Esophagus squamous epithelium (tissue), 5 donors: ENCODE measurements at places on chromosomes 4 and X. TPM values are rescaled to one million over a fixed set of nuclear protein-coding genes. Genes with fewer than 3 reads are reported as not detected.

GRCh38 chrX:129006491-129006890 is 516.8 kb downstream of the SMARCA1 start:
- DNase-seq = no peak
- H3K27me3 ChIP-seq = no peaks in the 10 kb centered on the region
- no peak overlapping the region for H3K27ac ChIP-seq
- H3K4me1 ChIP-seq = no peaks in the 10 kb centered on the region

GRCh38 chr4:3349116-3349515 is 56.3 kb downstream of the RGS12 start:
- peaks cover 26% of the 10 kb centered on the region for H3K4me1 ChIP-seq
- H3K4me3 ChIP-seq = no peak overlapping the region
- H3K27ac ChIP-seq = no peak overlapping the region
- no peak for DNase-seq

- H3K4me1 ChIP-seq = no peaks in the 10 kb centered on the region
- no peak for DNase-seq
- H3K27ac ChIP-seq = peak overlapping the region; percentile 49
Observed at GRCh38 chr4:56613101-56613862, 67.8 kb downstream of the HOPX start.

DNA sequence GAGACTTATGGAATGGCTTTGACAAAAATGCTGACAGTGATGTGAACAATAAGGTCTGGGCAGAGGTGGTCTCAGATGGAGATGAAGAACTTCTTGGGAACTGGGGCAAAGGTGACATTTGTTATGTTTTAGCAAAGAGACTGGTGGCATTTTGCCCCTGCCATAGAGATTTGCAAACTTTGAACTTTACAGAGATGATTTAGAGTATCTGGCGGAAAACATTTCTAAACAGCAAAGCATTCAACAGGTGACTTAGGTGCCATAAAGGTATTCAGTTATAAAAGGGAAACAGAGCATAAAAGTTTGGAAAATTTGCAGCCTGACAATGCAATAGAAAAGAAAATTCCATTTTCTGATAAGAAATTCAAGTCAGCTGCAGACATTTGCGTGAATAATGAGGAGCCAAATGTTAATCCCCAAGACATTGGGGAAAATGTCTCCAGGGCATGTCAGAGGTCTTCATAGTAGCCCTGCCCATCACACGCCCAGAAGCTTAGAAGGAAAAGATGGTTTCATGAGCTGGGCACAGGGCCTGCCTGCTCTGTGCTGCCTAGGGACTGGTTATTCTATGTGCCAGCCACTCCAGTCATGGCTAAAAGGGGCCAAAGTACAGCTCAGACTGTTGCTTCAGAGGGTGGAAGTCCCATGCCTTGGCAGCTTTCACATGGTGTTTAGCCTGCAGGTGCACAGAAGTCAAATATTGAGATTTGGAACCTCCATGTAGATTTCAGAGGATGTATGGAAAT is 782.2 kb downstream of the TRAM1L1 start:
- H3K27ac ChIP-seq = no peak overlapping the region
- no peaks in the 10 kb centered on the region for H3K4me1 ChIP-seq
- no peak overlapping the region for H3K4me3 ChIP-seq
- DNase-seq = no peak

GRCh38 chr4:17633600-17633999 is 19.2 kb downstream of the MED28 start:
- no peaks in the 10 kb centered on the region for H3K27me3 ChIP-seq
- no peaks in the 10 kb centered on the region for H3K36me3 ChIP-seq
- H3K27ac ChIP-seq = no peak overlapping the region
- H3K4me1 ChIP-seq = peaks cover 6% of the 10 kb centered on the region

Gene TRAPPC11
- total RNA-seq = 34.9 TPM

DNA sequence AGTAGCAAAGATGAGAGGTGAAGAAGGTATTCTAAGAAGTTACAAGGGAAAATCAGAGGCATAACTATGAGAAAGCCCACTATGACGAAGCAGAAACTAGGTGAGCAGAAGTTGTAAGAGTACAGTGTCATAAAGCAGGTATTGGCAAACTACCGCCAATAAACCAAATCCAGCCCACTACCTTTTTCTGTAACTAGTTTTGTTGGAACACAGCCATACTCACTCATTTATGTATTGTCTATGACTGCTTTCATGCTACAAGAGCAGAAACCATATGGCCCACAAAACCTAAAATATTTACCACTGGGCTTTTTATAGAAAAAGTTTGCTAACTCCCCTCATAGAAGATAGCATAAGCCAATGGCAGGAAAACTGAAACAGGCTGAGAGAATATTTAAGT is 31.8 kb upstream of the ZCCHC13 start:
- no peaks in the 10 kb centered on the region for H3K36me3 ChIP-seq
- H3K4me1 ChIP-seq = no peaks in the 10 kb centered on the region
- DNase-seq = no peak
- H3K27me3 ChIP-seq = no peaks in the 10 kb centered on the region
- H3K4me3 ChIP-seq = no peak overlapping the region

DNA sequence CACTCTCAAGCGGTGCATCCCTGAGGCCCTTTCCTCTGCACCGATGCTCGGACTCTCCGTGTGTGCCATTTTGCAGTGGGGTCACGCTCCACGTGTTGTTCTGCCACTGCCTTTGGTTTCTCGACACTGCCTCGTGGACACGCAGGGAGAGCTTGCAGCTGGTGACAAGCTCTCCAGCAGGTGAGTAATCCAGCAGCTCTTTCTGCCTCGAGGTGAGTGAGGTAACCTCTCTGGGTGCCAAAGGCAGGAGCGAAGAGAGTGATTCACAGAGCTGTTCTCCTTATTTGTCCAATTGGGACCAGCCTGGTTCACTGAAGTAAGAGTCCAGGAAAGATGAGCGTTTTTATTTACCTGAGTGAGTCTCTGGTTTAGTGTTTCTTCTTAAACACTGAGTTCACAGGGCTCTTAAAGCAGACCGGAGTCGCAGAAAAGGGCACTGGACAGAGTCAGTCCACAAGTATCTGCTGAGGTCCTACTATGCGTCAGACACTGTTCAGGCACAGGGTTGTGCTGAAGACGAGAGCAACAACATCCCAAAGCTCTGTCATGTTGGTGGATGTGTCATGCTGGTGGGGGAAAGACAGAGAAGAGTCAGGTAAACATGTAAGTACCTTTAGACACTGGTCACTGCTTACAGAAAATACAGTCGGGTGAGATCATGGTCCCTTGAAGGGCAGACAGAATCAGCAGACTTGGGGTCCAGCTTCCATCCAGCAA is 61.8 kb downstream of the FHDC1 start:
- H3K4me1 ChIP-seq = peaks cover 15% of the 10 kb centered on the region
- no peak overlapping the region for H3K4me3 ChIP-seq
- H3K27ac ChIP-seq = peak overlapping the region; percentile 68
- no peaks in the 10 kb centered on the region for H3K36me3 ChIP-seq
- H3K27me3 ChIP-seq = no peaks in the 10 kb centered on the region
- no peak for DNase-seq

- H3K36me3 ChIP-seq = no peaks in the 10 kb centered on the region
- H3K27ac ChIP-seq = no peak overlapping the region
- H3K27me3 ChIP-seq = no peaks in the 10 kb centered on the region
- H3K4me3 ChIP-seq = no peak overlapping the region
- no peaks in the 10 kb centered on the region for H3K4me1 ChIP-seq
Observed at GRCh38 chr4:121726642-121727268, 30.0 kb upstream of the ANXA5 start.

DNA sequence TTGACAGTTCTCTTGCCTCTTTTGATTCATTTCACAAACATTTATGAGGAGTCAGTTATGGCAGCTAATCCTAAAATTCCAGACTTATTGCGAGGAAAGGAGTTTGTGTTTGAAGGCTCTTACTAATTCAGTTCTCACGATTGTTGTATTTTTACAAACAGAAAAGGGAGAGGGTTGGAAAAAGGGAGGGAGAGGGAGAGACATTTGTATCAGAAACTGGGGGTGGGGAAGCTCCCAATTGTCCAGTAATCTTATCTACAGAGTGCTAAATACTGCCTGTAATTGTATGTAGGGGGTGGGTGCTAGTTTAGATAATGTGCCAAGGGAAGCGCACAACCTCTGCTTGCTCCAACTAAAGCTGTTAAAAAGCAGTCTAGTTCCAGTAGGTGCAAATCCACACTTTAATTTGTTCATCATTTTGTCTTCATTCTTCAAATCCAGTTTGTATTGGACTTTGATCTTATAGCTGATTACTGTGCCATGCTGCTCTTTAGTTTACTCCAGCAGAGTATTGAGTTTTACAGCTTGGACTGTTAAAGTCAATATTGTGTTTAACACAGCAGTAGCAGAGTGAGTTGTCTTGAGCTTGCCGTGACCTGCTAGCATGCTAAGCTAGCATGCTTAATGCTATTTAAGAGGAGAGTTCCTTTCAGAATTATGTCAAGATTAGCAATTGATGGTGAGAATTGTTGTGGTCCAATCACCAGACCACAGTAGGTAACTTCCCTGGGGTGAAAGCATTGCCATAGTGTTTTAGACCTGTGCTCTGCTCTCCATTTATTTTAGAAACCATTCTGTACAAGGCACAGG is 13.9 kb downstream of the FNIP2 start:
- no peak overlapping the region for H3K4me3 ChIP-seq
- H3K4me1 ChIP-seq = peaks cover 9% of the 10 kb centered on the region
- DNase-seq = no peak
- H3K27me3 ChIP-seq = no peaks in the 10 kb centered on the region
- peak overlapping the region; percentile 25 for H3K27ac ChIP-seq

Gene BBS12
- 0.61 TPM for total RNA-seq

- H3K4me1 ChIP-seq = no peaks in the 10 kb centered on the region
- no peaks in the 10 kb centered on the region for H3K36me3 ChIP-seq
- no peak overlapping the region for H3K4me3 ChIP-seq
- no peak overlapping the region for H3K27ac ChIP-seq
- no peak for DNase-seq
Observed at GRCh38 chrX:33252306-33252825, 41.0 kb upstream of the DMD start.

Gene HTR2C
- total RNA-seq = not detected

Gene RHOXF2
- not detected for total RNA-seq

GRCh38 chr4:60884587-60884986 is 315.5 kb upstream of the ADGRL3 start:
- H3K27me3 ChIP-seq = no peaks in the 10 kb centered on the region
- DNase-seq = no peak
- H3K27ac ChIP-seq = no peak overlapping the region
- no peaks in the 10 kb centered on the region for H3K36me3 ChIP-seq
- H3K4me1 ChIP-seq = no peaks in the 10 kb centered on the region

GRCh38 chr4:57652779-57653178 is 542.6 kb upstream of the IGFBP7 start:
- DNase-seq = no peak
- H3K27me3 ChIP-seq = no peaks in the 10 kb centered on the region
- H3K27ac ChIP-seq = no peak overlapping the region
- no peak overlapping the region for H3K4me3 ChIP-seq
